ENCODE measurements at places on chromosomes 16 and 17.

- no peak for DNase-seq
Measured at GRCh38 chr16:52436339-52437276, 110.3 kb downstream of the TOX3 start.

DNA sequence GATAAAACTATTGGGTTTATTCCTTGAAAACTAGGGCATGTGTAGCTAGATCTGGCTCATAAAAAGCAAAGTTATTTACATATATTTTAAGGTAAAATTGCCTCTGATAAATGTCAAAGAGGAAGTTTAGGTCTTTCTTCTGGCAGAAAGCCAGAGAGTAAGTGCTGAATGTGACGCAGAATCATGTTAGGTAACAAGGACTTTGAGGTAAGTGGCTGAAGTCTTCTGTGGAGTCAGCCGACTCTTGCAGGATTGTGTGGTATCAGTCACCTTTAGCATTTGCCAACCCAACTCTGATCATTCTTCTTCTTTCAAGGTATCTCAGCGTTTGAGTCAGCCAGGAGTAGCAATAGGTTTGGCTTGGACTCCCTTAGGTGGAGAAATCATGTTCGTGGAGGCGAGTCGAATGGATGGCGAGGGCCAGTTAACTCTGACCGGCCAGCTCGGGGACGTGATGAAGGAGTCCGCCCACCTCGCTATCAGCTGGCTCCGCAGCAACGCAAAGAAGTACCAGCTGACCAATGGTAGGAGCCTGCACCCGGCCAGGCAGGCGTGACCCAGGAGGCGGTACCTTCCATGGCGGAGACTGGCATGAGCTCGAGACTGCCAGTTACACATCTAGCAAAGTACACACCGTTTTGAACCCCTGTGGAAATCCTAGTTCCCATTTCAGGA, 37.9 kb downstream of the SIAH1 start:
- no peak for DNase-seq

DNA sequence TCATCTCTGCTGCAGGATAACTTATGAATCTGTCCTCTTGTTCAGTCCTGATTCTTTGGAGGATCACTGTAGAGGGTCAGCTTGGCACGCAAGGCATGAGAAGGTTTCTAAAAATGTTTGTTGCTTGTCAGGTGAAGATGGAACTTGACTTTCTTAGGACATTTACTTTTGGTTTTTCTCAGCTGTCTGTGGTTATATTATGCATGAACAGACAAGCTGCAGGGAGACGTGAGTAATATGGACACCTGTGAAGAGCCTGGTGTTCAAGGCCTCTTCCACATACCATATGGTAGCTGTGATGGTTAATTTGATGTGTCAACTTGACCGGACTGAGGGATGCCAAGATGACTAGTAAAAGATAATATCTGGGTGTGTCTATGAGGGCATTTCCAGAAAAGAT, 270.2 kb upstream of the CPHXL start:
- DNase-seq: no peak

DNA sequence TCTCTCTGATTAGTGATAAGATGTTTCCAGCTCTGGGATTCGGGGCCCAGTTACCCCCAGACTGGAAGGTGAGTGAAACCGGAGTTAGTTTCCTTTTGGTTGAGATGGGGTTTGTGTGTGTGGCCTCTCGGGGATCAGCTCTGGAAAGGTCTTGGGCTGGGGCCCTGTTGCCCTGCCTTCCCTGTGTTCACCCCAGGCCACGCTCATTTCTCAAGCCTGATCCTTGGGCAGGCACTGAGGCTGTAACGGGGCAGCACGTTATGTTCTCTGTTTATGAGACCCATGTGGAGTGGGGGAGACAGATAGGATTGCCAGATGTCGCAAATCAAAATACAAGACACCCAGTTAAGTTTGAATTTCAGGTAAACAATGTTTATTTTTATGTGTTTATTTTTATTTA, 35.5 kb downstream of the CPNE2 start:
- DNase-seq: no peak

DNA sequence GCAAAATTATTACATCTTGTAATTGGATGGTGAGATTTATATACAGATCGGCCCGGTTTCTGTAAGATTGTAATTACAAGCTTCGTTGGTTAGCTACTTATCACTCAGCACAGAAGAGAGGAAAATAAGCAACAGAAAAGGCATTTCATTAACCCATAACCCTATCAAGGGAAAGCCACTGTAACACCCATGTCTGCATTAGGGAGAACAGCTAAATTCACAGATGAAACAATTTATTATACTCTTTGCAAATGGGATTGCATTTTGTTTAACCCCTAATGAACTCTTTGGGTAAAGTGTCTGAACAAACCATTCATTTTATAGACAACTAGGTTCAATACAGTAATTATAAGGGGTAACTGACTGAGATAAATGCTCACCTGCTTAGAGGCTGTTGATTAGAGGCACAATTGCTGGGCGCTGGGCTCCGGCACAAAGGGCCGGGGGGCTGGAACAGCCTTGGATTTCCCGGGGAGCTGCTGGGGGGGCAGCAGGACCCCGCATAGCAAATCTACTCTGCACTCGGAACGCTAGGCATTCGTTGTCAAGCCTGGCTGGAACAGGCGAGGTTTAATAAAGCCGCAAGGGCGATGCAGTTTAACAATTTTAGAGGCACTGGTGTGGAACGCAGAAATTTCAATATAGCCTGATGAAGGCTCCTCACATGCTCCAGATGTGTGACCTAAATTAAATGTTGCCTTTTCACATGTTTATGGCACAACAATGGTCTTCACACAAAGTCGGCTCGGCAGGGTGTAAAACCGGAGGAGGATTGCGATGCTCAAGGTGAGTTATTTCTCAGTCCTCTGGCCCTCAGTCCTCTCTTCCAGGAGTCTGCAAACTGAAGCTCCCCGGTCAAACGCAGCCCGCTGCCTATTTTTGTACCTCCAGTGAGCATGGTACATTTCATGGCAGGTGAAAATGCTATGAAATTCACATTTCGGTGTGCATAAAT, 134.0 kb upstream of the IRX6 start:
- DNase-seq: no peak

DNA sequence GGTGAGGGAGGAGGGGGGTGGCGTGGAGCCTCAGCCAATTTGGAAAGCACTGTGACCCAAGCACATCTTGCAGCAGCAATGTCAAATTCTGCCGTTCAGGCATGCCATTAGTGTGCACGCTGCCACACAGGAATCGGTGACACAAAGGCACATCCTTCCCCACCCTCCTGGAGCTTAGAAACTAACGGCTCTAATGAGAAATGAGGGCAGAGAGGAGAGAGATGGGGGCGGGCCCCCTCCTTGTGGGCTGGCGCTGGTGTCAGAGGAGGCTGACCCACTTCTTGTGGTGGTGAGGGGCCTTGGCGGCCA, 94.8 kb downstream of the RTN4RL1 start:
- DNase-seq: no peak

- DNase-seq: no peak
Measured at GRCh38 chr17:29577385-29578211, 9.1 kb downstream of the TP53I13 start.

DNA sequence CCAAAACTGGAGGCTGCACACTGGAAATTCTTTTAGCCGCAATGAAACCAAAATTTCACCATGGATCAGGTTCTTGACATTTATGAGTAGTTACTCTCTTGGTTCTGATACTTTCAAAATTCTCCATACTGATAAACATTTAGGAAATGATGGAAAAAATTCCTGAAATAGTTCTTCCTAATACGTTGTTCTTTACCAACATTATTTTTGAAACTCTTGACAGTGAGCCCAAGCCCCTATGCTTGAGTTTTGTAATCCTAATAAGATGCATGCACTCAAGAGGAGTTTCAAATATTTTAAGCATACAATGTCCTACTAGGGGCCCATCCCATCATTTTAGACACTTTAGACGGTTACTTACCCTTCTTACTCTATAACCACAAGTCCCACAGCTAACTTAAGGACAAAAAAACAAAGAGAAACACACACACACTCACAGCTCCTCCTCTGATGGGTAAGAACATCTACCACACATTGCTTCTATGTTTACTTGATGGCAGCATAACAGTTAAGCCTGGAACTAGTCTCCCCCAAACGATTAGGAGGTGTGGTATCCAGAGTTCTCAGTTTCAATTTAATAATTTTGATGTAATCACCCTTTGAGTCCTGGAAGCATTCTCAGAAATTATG, 3.7 kb downstream of the VEZF1 start:
- peak; percentile 45 for DNase-seq

DNA sequence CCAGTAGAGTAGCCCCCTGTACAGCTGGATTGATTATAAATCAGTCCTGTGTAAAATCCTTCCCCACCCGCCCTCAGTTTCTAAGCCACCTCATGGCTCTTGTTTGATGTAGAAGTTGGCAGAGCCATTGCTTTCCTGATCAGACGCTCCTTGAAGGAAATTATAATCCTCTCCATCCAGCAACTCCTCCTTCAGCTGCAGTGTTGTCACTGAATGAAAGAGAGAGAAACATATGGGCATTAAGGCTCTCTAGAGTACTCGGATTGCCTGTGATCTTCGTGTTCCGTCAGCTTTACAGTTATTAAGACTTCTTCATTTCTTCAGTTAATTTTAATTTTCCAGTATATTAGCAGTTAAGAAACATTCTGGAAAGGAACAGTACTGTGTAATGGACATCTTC, 14.3 kb downstream of the NME2 start:
- no peak for DNase-seq

- no peak for DNase-seq
Measured at GRCh38 chr16:89292443-89293078, 75.1 kb downstream of the ZNF778 start.

DNA sequence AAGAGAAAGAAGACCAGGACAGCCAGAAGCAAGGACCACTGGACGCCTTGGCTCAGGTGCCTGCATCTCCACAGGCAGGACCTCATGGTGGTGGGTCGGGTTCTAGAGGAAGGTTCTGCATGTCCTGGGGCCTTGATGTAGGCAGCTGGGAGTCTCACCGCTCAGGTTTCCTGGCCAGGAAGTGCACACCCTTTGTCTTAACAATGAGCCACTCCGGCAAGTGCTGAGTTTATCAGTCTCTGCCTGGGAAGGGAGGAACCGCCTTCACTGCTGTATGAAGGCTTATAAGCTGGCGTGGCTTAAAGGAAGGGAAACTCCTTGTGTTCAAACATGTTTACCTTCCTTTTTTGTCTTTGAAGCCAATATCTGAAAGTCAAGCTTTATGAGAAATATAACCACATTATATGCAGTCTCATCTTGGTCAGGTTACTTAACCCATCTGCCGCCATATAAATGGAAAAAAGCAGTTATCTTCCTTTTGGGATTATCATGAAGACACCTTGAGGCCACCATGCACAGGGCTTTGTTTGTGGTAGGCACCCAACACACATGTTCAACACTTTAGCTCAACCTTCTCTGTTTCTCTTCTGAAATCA, at the start of gene ST6GALNAC1:
ST6GALNAC1 (minus strand) TSS at position 205 of the 596 bp plus-strand sequence; CDS start at position 86, 119 bp downstream.
- no peak for DNase-seq

DNA sequence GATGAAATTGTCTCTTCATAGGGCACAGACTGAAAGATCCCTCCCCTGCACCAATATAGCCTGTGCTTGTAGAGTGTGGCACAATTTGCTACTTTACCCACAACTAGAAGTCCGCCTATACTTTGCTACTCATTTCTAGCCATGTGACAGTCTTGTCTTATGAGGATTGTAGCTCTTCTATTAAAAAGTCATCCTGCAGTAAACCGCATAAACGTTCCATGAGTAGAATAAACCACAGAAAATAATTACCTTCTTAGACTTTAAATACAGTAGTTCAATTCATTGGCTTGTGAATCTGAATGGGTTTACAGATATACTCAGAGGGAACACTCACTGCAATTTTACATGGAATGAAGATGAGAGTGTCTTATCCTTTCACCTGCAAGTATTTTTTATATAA, 4.4 kb downstream of the KRT27 start:
- DNase-seq: no peak
